ENCODE measurements at places on chromosomes 2 and 18.

- DNase-seq = no peak
Observed at GRCh38 chr2:198712485-198712884, 745.3 kb downstream of the SATB2 start.

GRCh38 chr2:187055463-187055862, 206.5 kb upstream of the ZSWIM2 start:
- DNase-seq = no peak

DNA sequence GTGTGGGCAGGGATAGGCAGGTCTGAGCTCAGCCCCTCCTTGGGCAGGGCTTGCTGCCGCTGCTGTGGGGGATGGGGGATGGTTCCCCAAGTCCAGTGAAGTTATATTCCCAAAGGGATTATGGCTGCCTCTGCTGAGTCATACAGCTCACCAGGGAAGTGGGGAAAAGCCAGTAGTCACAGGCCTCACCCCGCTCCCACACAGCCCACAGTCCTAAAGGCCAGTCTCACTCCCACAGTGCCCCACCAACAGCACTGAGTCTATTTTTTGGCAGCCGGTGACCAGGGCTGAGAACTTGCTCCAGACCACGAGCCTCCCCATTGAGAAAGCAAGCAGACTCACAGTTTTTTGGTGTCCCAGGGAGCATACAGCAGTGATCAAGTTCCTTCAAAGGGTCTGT, 173.3 kb downstream of the OSR1 start:
- DNase-seq = no peak

DNA sequence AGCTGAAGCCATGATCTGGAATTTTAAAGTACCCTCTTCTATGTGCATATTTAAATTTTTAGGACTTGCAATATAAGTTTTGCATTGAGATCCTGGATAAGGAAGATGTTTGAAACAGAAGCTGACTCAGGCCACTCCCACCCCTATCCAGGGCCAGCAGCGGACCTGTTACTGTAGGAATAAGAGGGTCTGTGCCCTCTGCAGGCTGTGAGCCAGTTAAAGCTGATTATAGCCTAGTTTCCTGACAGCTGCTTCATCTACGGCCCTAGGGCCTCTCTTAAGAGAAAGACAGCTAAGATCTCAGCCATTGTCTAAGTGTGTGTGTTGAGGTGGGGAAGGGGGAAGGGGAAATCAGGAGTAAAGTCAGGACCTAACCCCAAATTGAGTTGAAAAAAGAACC, 234.0 kb downstream of the HAUS1 start:
- DNase-seq = no peak

DNA sequence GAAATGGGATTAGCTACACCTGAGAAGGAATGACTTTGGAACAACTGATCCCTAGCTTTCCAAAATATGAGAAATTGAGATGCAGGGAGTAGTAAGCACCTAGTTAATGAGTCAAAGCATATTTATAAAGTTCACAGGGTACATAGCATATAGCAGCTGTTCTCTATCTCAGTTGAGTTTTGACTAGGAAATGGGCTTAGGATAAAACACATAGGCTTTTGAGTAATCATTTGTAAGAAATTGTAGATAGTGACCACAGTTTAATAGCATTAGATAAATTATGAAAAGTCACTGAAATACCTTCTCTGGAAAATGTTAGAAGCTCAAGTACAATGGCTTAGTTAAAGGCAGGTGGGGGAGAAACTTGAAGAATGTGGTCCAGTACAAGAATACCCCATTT, 444.7 kb upstream of the TNP1 start:
- DNase-seq = no peak

- no peak for DNase-seq
Observed at GRCh38 chr2:197888321-197888720, 83.9 kb downstream of the PLCL1 start.

GRCh38 chr2:169900686-169901085, 73.4 kb downstream of the UBR3 start:
- no peak for DNase-seq

GRCh38 chr2:98502556-98503335, 58.1 kb downstream of the INPP4A start:
- no peak for DNase-seq

DNA sequence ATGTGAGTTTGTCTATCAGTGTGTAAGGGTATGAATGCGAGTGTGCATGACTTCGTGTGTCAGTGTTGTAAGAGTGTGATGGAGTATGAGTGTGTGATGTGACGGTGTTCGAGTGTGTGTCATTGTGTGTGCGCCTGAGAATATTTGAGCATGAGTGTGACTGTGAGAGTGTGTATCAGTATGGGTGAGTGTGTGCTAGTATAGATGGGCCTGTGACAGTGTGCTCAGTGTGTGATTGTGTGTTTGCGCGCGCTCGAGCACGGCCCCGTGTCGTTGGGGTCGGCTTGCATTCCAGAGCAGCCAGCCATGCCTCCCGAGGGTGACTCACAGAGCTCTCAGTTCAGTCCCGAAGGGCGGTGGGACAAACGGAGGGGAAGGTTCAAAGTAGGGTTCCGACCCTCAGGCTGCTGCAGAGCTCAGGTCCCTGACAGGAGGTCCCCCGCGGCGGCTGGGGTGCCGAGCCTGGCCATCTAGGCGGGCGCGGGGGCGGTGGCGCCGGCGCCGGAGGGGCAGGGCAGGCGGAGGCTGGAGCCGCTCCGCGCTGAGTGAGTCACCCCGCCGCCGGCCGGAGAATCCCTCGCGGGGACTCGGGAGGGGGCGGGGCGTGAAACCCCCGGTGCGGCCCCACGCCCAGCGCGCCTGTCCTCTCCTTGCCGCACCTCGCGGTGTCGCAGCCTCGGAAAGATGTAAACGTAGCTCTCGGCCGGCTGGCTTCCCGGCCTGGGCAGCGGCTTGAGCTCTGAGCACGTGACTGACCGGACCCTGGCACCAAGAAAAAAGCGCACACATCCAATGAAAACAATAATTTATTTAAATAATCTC, 3.8 kb downstream of the DLX2 start:
- DNase-seq = no peak

GRCh38 chr2:16077601-16078000, 137.3 kb downstream of the MYCN start:
- no peak for DNase-seq

DNA sequence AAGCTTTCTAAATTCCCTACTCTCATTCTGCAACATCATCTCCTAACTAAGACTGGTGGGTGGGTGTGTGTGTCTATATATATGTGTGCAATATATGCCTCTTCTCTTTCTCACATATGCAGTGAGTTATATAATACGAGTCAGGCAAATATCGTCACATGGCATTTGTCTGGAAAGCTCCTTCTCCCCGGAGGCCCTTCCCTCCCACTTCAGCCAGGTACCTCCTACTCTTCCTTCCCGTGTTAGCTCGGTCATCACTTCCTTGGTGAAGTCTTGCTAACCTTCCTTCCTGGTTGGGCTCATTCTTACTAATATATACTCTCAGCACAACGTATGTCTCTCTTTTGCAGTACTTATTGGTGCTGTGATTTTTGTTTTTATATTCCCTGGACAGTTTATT, 66.4 kb upstream of the NCK2 start:
- no peak for DNase-seq

DNA sequence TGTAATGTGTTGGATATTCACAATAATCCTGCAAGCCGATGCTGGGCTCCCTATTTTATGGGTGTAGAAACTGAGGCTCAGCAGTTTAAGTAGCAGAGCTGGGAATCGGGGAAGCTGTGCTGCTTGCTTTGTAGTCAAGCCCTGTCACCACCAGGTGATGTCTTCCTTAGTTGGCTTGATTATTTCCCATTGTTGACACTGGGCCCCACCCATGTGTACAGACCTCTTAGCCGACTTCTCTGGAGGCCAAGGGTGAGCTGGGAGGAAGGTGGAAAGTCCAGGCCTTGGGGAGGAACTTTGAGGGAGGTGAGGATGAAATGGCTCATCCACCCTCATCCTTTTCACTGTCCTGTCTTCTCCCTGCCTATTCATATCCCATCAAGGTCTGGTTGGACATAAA, 60.0 kb downstream of the CAPN13 start:
- DNase-seq = no peak

DNA sequence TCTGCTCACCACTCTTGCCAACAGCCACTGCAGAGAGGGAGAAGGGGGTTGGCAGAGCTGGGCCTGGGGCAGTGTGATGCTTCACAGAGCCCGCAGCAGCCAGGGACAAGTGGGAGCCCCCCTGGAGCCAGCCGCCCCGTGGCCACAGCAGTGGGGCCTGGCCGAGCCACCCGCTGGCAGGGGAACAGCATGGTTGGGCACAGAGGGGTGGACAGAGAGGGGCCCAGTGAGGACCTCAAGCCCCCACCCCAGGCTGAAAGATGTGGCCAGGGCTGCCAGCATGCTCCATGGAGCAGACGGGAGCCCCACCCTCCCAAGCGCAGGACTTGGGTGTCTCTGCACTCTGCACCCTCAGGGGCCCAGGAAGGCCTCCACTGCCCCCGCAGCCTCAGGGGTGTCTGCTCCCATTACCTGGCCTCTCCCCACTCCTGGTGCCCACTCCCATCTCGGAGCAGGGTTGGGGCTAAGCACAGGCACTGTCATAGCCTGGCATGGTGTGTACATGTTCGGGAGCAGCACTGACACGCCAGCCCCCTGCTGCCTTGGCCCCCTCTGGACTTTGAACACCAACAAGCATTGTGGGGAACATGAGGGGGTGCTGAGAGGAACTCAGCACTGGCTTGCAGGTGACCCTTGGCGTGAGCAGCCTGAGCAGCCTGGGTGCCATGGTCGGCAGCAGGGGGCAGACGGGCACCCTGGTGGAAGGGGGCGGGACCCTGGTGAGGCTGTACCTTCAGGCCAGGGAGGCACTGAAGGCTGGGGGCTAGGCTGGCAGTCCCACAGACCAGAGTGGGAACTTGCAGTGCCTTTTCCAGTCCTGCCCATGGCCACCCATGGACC, 279.6 kb upstream of the CYP26B1 start:
- no peak for DNase-seq
